ENCODE measurements at places on chromosomes 7 and 10.

DNA sequence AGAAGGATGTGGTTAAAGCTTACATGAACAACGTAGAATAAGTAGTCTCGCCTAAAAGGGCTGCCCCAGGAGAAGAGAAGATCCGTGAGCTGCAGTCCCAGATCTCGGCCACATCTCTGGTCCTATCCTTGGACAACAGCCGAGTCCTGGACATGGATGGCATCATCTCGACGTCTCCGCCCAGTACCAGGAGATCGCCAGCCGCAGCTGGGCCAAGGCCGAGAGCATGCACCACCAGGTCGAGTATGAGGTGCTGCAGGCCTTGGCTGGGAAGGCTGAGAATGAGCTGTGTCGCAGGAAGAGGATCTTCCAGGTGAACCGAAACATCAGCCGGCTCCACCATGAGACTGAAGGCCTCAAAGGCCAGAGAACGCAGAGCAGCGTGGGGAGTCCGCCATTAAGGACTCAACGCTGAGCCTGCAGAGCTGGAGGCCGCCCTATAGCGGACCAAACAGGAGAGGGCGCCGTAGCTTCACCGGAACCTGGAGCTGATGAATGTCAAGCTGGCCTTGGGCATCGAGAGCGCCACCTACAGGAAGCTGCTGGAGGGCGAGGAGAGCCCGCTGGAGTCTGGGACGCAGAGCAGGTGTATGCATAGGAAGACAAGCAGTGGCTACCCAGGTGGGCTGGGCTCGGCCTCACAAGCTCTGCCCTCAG, 22.2 kb downstream of the LIPK start:
- DNase-seq: peak; percentile 1

DNA sequence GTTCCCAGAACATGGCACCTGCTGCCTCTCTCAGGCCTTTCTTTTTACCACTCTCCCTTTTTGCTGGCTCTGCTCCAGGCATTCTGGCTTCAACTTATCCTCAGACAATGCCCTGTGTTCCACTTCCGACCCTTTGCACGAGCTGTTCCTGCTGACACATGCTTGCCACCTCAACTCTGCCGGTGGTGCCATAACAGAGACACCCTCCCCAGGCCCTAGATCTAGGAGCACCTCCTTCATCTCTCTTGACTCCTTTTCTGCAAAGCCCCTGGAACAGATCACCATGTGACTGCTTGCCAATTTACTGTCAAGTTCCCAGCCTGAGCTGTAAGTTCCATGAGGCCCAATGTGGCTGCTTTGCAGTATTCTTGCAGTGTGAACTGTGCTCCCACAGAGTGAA, 256.0 kb upstream of the MKI67 start:
- DNase-seq: peak; percentile 4

- DNase-seq: no peak
These were observed 146.5 kb downstream of the CSTF2T start for GRCh38 chr10:51552879-51553278.

DNA sequence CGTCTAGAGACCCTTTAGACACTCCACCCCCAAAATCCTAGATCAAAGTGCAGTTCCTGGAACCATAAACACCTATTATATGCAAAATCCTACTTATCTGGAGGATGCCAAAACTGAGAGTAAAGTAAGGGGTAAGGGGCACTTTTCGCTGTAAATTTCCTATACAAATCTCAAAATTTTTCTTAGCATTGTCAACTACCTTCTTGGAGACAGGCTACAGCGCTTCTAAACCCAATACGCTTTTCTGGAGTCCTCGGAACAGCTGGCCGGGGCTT, 10.4 kb downstream of the TWIST1 start:
- no peak for DNase-seq

- no peak for DNase-seq
These were observed 52.7 kb upstream of the LRRN3 start for GRCh38 chr7:111038185-111038584.

- DNase-seq: no peak
These were observed 46.3 kb upstream of the FGFR2 start for GRCh38 chr10:121644501-121644900.

GRCh38 chr10:125344573-125345171, 184.3 kb upstream of the CTBP2 start:
- no peak for DNase-seq

GRCh38 chr7:51054231-51054630, 262.4 kb downstream of the COBL start:
- DNase-seq: no peak

- peak; percentile 55 for DNase-seq
These were observed 27.9 kb downstream of the TFPI2 start for GRCh38 chr7:93862651-93863050.

DNA sequence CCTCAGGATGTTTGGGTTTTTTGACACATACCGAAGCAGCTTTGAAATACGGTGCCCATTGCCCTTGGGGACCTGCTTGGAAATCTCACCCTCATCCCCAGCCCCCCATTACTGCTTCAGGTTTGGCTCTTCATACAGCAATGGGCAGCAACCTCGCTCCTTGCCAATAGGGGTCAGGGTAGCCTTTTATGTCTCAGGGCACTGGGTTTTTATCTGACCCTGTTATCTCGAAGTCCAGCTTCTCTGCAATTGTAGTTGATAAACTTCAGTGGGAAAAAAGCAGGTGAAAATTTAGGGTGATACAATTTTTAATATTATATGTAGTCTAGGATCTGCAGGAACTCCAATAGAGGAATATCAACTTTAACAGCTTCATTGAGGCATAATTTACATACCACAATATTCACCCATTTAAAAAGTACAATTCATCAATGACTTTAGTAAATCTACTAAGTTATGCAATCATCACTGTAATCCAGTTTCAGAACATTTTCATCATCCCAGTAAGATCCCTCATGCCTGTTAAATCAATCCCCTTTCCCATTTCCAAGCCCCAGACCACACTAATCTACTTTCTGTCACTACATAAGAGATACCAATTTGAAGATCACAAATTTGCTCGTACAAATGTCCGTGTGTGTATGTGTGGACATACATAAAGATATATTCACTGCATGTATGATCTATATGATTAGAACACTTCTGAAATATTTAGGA, 386.2 kb downstream of the KCNMA1 start:
- DNase-seq: peak; percentile 50

DNA sequence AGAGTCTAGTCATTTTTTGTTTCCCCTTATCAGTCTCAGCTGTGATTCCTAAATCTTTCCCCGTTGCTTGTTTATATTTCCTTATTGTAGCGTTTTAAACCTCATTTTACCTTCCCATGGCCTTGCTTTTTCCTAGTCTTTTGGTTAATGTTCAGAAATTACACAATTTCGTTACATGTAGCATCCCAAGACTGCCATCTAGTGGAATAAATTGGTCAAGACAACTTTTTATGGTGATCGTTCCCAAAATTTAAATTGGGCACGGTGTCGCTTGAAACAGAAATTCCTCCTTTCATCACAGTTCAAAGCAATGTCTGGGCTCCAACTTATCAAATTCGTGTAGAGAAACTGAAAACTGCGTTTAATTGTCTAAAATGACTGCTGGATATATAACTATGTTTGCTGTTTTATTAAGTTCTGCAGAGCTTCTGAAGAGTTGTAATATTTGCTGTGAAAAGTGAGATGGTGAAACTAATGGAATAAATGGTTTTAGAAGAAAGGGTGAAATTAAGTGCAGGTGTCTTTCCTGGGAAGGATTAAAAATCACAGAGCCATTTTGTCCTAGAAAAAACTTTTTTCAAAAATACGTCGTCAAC, 370.2 kb downstream of the PHF14 start:
- peak; percentile 62 for DNase-seq

DNA sequence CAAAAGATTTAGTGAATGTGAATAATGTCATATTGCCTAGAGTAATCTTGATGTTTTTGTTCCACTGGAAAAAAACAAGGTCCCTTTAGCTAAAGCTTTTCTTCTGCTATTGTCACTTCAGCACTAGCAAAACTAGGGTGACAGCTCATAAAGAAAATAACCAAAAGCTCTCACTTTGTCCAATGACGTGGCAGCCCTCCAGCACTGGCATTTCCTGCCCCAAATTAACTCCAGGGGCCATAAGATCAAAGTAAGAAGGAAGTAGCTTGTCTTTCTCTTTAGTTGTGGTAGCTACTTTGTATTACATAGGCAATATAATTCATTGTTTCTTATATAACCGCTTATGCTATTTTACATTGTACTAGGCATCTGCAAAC, 47.3 kb downstream of the LRRN3 start:
- peak; percentile 57 for DNase-seq

DNA sequence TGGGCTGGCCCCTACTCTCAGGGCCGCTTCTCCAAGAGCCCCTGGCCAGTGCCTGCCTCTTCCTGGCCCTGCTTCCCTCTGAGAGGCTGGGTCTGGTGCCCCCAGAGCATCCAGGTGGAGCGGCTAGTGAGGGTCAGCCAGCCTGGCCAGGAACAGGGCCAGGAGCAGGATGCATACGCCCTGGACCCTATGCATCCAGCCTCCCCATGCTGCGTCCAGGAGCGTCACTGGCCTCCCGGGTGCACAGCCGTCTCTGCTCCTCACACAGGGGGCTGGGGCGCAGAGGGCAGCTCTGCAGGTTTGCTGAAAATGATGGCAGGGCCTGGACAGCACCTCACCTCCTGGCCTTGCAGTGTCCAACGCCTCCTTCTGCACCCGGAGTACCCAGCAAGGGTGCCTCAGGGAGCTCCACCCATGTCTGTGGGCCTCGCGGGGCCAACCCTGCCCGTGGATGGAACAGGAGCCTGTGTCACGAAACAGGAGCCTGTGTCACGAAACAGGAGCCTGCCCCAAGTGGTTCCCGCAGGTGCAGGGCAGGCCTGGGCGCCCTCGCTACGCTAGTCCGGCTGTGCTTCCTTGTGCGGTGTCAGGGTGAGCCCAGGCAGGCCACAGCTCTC, 246.2 kb upstream of the PPP2R2D start:
- DNase-seq: no peak

- DNase-seq: no peak
These were observed 104.7 kb upstream of the RAB11FIP2 start for GRCh38 chr10:118151461-118151860.

GRCh38 chr7:43076189-43076605, 36.2 kb upstream of the HECW1 start:
- DNase-seq: peak; percentile 3

GRCh38 chr10:75127471-75127870, 16.0 kb downstream of the SAMD8 start:
- no peak for DNase-seq

All from MCF 10A (cell line).